Small intestine (tissue), 16 donors: ENCODE measurements at places on chromosomes 6 and 20.

GRCh38 chr20:34887023-34887422 lies 10.6 kb downstream of the ACSS2 start:
- no peak for DNase-seq

- DNase-seq: no peak
These were observed 63.2 kb downstream of the PDE10A start for GRCh38 chr6:165599596-165600487.

DNA sequence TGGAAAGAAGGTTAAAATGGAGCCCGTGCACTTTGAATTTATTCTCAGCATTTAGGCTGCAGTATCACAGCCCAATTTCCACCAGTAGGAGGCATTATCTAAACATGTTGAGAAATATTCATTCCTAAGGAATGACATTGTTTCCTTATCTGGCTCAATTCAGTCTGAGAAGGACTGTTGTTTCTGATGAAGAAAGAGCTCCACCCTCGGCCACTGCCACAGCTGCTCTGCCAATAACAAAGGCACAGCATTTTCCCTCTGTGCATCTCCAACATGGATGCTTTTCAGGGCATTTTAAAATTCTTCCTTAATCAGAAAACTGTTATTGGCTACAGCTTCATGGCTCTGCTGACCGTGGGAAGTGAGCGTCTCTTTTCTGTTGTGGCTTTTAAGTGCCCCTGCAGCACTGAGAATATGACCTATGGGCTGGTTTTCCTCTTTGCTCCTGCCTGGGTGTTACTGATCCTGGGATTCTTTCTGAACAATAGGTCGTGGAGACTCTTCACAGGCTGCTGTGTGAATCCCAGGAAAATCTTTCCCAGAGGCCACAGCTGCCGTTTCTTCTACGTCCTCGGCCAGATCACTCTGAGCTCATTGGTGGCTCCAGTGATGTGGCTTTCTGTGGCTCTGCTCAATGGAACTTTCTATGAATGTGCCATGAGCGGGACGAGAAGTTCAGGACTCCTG lies at the start of gene CALHM5:
Gene CALHM5 (plus strand): TSS at position 216 of the 687 bp plus-strand sequence. CDS start 58 bp downstream, at position 274.
- peak; percentile 31 for DNase-seq

DNA sequence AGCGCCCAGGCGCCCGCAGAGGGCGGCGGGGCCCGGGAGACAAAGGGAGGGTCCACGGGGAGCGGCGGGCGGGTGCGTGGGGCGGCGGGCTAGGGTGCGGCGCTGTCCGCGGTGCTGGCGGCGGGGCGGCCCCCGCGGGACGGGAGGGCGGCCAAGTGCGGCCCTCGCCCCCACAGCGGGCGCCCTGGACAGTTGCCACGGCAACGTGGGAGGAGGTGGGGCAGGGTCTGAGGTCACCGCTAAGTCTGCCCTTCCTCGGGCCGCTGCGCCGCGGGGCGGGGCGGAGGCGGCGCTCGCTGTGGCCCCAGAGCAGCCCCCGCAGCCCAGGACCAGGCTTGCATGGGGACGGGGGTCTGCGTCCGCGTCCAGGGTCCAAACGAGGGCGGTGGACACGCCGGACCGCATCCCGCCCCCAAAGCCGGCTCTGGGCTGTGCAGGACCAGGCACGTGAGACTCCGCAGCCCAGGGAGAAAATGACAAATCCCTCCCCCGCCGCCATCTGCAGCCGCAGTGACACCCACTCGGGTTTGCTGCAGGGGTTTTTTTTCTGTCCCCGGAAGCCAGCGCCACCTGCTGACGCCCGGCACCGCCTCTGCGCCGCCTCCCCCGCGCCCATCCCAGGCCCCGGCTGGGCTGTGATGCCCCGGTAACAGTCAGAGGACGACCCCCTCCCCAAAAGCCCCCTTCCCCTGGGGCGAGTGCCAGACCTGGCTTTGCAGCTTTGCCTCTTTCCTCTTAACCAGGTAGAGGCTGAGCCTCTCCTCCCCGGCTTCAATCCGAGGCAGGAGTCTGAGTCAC lies 36.8 kb downstream of the YTHDF1 start:
- peak; percentile 40 for DNase-seq

DNA sequence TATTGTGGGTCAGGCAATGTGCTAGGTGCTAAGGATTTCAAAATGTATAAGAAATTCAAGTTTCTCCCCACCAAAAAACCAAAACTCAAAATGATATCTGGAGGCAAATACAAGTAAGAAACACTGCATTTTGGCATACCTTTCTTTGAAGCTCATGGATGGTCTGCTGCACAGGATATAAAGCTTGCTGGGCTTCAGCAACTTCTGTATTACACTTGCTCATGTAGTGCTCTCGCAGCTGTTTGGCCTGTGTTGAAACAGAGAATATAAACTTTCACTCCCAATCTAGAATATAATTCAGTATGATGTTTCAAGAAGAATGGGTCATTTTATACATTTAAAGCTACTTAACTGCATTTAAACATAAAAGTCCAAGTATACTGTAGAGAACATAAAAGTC lies 39.6 kb downstream of the SHPRH start:
- no peak for DNase-seq

- no peak for DNase-seq
These were observed 18.5 kb downstream of the VSTM2L start for GRCh38 chr20:37921341-37921929.

- DNase-seq: no peak
These were observed 27.5 kb upstream of the STX11 start for GRCh38 chr6:144122861-144123260.

DNA sequence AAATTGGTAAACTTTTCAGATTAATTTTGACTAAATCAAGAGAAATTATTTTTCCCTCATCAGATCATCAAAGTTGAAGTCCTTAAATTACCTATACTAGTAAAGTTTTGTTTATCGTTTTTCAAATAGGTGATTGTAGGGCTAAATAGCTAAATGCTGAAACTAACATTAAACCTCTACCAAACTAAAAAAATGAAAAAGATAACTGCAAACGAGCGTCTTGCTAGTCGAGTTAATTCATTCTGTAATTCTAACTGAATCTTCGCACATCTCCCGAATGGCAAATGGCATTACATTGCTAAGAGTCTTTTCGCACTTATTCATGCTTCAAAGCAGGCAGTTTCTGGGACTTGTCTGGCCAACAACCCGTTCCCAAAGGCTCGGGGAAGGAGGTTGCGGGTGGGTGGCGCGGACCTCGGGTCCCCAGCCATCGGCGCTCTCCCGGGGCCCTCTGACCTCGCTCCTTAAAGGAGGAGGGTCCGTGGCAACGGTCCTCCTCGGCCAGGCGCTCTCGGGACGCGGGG lies 43.8 kb downstream of the POPDC3 start:
- DNase-seq: no peak

- DNase-seq: no peak
These were observed 170.7 kb downstream of the MYLK4 start for GRCh38 chr6:2579804-2580570.

DNA sequence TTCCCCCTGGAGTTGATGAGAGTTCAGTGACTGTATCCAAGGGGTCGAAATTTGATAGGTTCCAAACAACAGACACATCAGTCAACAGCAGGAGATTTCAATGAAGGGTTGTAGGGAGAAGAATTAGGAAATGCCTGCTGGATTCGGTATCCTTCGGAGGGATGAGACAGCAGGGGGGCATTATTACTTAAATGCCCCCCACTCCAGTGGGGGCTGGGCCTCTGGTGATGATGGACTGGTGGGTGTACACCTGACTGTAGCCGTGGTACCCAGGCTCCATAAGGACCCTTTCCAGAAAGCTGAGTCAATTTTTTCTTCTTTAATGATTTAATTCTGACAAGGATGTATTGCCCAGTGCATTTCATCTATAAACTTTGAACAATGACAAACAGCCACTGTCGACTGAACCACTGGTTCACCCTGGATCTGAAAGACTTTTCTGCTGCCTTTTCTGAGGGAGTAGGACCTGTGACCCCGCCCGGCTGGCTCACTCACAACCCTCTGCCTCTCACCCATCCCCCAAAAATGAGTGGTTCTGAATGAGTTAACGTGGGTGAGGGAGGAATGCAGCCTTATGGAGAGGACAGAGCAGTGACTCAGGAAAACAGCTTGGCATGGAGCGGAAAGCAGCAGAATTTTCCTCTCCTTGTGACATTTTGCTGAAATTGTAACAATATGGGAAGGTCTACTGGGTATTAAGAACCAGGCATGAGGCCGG lies 41.0 kb downstream of the ZMYND8 start:
- DNase-seq: no peak

DNA sequence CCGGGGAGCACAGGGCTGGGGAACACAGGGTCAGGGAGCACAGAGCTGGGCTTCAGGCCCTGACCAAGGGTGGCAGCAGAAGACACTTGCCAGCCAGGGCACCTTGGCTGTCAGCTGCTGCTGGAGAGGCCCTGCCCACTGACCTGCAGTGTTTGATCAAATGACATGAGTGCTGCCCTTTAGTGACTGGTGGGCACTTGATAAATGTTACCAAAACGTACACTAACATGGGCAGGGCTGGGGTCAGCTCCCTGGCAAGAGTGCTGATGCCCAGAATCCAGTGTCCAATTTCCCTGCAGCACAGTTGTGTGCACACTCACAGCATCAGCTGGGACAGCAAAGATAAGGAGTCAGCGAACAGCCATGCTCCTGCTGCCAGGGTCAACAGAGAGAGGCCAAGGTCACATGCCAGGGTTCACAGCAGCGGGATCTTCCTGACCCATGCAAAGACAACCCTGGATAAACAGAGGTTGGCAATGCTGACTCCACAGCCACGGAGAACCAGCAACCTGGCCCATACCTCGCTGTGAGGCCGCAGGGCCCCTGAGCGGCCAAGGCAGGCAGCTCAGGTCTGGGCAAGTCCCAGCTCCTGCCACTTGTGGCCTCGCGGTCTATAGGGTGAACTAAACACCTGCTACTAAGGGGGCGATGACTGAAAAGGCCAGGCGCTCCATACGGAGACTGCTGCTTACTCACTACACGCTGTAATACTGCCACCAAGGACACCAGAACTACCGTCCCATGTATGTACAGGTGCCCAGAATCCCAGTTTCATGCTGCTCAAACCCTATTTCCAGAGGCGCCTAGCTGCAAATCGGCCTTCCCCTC lies 46.3 kb downstream of the NINL start:
- DNase-seq: no peak

DNA sequence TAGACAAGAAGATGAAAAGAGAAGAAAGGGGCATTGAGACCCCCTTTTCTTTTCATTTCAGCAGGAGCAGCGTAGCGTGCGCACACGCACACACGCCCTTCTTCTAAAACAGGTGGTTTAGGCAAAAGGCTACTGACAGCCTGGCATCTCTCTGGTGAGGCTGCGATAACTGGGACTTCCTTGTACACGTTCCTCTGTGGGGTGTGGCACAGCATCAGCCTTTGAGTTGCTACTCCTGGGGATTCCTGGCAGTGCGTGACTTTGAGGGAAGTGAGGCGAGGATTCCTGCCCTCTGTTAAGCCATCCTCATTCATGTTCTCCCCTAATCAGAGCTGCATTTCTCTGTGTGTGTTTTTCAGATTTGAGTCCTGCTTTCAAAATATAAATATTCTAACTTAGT lies 94.7 kb downstream of the TMEM170B start:
- peak; percentile 79 for DNase-seq
